ENCODE measurements at places on chromosomes 3 and 15.

DNA sequence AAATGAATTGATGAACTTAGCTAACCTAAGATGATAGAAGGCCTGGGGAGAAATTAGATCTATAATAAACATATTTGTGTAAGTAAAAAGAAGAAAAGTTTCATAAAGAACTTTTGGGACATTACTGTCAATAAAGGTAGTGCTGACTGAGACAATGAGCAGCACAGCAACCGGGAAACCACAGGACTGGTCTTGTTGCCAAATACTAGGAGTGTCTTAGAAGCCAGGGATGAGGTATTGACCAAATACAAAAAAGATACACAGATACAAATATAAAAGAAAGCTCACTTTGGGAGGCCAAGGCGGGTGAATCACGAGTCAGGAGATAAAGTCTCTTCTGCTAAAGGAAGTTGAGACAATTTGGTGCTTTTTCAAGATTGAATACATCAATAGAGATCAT, 362.4 kb upstream of the ZNF385D start:
- DNase-seq = no peak

DNA sequence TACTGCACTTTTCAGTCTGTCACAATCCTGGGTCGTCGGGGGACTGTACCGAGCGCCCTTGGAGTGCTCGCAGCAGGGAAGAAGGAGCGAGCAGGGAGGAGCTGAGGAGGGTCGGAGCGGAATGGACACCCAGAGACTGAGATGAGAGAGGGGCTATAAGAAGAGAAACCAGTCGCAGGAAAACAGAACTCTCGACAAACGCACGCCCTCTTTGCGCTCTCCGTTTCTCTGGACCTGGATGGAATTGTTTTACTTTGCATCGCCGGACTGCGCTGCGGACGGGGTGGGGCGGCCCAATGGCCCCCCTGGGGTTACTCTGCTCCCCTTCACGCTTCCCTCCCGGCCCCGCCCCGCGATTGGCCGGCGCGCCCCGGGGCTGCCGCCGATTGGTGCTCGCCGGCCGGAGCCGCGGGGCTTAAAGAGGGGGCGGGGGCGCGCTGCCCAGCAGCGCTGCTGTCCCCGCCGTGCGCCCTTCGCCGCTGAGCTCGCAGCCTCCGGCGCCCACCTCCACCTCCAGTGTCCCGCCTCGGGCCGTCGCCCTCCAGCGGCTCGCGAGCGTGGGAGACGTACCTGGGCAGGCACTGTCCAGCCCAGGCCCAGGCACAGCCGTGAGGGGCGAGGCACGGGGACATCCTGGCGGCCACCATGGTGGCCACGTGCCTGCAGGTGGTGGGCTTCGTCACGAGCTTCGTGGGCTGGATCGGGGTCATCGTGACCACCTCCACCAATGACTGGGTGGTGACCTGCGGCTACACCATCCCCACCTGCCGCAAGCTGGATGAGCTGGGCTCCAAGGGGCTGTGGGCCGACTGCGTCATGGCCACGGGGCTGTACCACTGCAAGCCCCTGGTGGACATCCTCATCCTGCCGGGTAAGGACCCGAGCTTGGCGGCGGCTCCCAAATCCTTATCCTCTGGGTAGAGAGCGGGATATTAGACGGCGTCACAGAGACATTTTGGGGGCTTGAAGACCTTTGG, at the start of gene CLDN11:
Gene CLDN11, plus strand, starts transcription at position 447 of the 977 bp plus-strand sequence. Its CDS starts 199 bp downstream, at position 646.
- DNase-seq = no peak

GRCh38 chr15:67096546-67097294, 31.3 kb downstream of the SMAD3 start:
- DNase-seq = no peak

DNA sequence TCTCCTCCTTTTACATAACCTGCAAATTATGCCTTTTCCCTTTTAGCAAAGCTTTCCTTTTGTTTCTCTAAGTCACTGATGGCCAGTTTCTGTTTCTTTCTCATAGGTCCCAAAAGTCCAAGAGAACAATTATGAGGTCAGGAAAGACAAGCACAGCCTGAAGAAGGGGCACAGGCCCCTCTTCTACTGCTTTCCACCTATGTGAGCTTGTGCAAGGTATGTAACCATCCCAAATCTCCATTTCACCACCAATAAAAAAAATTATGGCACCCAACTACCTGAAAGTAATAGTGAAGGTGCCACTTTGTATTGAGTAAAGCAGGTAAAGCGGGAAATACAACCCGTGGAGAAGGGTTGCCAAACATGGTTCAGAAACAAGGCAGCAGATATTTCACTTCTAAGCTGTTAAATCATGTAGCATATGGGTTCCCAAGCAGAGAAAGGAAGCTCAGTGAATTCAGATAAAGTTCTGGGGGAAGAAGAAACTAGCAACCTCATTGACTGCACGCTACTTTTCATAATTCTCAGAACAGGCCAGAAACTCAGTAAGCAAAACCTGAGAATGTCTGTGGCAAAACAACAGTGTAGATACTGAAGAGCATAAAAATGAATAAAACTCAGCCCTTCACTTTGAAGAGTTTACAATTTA, 4.2 kb downstream of the PLOD2 start:
- DNase-seq = no peak

DNA sequence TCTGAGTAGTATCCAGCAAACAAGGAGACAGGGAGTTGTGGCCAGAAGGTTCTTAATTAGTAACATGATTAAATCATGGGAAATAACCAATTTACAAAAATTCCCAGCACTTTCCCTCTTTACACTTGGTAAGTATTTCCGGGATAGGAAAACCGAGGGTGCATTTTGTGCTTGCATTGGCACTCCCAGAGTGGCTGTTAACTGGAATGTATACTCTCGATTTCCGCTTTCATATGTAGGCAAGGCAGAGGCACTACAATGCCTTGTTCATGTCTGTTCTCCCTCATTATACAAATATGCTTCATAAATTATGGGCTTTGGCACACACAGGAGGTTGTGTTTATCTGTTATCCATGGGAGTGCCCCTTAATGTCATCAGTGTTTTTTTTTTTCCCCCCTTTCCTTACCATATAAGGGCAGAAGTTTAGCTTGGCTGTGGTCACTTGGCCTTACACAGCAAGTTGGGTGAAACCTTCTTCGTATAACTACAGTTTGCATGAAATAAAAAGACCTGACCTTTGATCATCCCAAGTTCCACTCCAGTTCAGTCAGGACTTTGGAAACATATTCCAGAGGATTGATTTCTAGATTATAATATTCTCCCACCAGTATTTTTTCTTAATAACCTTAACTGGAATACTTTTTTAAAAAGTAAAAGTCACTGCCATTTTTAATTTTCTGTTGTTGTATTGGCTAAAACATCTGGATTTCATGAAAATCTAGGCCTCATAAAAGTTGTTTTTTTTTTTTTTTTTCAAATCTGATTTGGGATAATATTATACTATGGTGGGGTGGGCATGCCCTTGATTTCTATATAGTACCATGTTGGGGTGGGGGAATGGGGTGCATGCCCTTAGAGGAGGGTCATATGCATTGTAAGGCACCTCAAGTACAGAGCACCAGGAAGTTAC, 8.9 kb downstream of the TPM1 start:
- DNase-seq = no peak

- DNase-seq = no peak
Observed at GRCh38 chr15:81270781-81271491, 53.0 kb downstream of the STARD5 start.

GRCh38 chr3:37861620-37862041, at the start of gene CTDSPL:
CTDSPL (plus strand) TSS chr3:37861880; CDS start chr3:37862200, 320 bp downstream.
- no peak for DNase-seq
